IPS-NIHi11 (cell line): ENCODE measurements at places on chromosomes 6 and 20.

GRCh38 chr6:97440590-97441176 lies 157.7 kb upstream of the MMS22L start:
- peak; percentile 38 for DNase-seq

DNA sequence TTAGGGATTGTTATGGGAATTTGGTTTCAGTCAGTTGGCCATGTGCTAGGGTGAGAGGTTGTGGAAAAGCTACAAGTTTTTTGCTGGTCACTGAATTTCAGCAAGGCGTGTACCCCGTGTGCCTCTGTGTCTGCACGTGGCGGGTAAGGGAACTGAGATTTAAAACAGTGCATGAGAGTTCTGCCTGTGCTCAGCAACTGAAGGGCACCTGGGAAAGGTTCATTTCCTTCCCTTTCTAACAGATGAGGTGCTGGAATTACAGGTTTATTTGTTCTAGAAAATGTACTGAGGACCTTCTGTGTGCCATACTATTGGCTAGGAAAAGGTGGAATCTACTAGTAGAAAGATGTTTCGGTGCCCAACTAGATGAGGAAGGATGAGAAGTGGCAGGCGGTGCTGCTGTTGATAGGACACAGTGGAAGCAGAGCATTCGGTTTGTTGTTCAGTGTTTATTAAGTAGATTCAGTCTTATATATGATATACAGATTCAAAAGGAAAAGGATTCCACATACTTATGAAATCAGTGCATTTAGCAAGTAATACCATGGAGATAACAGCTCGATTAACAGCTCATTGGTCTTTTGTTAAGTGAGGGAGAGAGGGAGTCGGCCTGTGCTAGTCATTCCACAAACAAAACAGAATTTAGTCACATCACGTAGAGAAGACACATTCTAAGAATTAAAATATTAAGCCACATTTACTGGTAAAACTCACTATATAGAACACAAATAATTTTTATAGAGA lies 84.7 kb downstream of the ASXL1 start:
- DNase-seq, result no peak

DNA sequence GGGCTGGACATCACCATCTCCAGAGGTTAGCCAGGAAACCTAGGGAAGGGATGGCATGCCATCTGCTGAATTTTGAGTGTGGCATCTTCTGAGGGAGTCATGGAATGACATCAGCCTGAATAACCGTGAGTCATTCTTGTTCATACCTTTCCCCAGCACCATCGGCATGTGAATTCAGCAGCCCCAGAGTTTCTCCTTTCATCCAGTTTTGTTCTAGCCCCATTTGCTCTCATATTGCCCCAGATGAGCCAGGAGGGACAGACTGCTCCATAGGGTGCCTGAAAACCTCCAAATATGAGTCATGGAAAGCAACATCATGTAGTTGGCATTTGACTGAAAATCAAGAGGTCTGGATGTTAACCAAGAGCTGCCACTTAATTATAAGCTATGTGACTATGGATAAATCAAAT lies 219.2 kb upstream of the SGK1 start:
- DNase-seq, result peak; percentile 10

DNA sequence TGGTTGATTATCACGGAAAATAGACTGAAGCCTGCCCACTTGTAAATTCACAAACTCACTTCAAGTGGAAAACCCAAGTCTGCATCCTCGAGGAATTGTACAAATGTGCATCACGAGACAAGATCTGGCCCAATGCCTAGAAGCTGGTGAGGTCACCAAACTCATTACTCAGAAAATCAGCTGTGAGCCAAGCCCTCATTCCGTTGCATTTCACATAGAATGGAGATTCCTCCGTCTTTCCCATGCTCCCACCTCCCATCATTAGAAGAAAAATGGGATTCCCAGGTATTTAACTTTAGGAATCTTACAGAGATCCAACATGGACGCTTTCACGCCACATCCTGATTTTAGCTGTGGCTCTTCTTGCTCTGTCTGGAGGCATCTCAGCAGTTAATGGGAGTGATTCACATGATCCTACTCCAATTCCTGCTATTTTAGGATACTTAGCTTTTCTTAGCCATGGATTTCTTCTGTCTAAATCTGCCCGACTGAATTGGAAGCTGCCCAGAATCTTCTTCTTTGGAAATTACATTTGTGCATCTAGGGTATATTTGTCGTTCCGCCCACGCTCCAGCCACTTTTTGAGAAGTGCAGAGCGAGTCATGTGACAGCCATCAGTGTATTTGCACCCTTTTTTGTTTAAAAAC lies 68.7 kb upstream of the STMND1 start:
- DNase-seq, result no peak

DNA sequence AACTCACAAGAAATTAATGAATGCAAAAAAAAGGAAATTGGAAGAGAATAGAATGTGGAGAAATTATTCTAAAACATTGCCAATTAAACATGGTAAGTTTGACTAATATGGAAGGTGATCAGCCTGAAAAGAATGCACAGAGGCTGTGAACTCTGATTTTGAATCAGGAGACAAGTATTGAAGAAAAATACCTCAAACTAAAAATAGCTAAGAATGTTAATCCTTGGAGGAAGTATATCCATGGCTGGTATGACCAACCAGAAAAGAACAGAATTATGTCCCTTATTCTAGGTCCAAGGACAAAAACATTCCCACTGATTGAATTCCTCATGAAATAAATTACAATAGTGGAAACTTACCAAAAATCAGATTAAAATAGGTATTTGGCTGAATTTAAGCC lies 7.3 kb upstream of the RIMS1 start:
- DNase-seq, result no peak

- no peak for DNase-seq
Measured at GRCh38 chr6:5270093-5270680, 8.9 kb downstream of the FARS2 start.

GRCh38 chr6:44734886-44735629 lies 347.6 kb downstream of the CDC5L start:
- DNase-seq, result no peak

GRCh38 chr20:4112481-4113421 lies 97.4 kb upstream of the RNF24 start:
- no peak for DNase-seq

GRCh38 chr20:57470212-57470522 lies 54.8 kb downstream of the CTCFL start:
- DNase-seq, result no peak

GRCh38 chr6:122569230-122569771 lies 40.9 kb upstream of the PKIB start:
- DNase-seq, result no peak

DNA sequence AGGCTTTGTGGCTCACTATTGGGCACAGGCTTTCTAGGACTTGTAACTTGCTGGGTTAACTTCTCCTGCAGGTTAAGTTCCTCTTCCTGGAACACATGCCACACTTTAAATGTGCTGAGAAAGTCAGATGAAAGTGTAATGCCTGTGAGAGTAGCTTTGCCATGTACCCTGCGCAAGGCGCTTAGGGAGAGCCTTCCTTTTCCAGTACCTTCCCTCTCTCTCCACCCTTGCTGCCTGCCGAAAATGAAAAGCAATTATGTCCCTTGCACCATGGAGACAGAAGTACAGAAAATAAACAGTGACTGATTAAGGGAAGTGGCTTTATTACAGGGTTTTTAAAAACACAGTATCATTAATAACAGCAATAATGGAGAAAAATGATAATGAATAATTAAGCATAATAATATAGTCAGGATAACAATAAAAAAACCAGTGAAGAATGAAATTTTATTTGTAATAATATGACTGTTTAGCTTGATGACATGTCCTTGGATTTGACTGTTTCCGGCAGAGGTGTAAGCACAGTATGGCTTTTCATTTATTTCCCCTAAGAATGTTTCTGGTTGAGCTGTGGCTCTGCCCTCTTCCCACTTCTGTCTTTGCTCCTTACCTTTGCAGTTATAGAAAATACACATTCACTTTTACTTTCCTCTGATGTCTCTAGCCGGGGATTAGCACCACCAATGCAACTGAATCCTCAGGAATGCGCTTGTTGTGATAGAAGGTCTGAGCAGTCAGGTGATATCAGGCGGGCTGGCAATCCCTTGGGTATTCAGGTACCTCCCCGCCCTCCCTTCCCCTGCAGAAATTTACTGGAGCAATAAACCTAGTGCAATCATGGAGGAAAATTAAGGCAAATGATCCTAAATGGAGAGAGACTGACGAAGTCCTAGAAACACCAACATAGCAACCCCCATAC lies 472.3 kb upstream of the CITED2 start:
- peak; percentile 39 for DNase-seq

GRCh38 chr6:89260310-89260709 lies 43.2 kb upstream of the GABRR1 start:
- DNase-seq, result peak; percentile 32

DNA sequence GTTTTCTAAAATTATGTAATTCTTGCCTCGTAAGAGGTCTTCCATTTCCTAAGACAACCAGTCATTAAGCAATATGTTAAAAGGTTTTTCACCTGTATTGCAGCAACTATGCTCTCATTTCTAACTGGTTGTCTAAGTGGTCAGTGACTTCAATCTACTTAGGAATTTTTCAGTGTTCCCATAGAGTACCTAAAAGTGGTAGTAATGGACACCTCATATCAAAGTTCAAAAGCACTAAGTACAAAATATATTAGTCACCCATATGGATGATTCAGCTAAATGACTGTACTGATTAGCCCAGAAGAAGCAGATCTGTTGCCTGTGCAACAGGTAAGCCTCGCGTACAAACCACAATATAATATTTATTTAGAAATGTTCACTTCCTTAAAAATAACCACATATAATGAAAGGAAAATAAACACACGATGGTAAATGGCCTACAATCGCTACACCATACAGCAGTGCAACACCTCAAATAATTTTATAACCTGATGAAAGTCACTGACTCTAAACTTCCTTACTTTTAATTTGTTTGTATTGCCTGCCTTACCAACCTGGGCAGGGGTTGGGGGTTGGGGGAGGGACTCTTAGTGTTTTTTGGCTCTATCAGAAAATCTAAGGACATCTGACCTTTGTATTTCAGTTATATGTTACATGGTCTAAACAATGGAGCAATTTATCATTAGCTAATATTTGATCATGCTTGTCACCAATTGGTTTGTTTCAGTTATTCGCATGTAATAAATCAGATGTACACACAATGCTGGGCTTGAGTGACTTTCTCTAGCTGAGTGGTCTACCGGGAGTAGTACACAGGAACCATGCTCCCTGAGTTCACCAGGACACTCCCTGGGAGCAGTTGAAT lies 105.9 kb downstream of the HIVEP2 start:
- DNase-seq, result no peak

- DNase-seq, result peak; percentile 82
Measured at GRCh38 chr20:48682529-48683363, 145.1 kb downstream of the PREX1 start.

- no peak for DNase-seq
Measured at GRCh38 chr6:35489066-35489465, 7.8 kb downstream of the TEAD3 start.

DNA sequence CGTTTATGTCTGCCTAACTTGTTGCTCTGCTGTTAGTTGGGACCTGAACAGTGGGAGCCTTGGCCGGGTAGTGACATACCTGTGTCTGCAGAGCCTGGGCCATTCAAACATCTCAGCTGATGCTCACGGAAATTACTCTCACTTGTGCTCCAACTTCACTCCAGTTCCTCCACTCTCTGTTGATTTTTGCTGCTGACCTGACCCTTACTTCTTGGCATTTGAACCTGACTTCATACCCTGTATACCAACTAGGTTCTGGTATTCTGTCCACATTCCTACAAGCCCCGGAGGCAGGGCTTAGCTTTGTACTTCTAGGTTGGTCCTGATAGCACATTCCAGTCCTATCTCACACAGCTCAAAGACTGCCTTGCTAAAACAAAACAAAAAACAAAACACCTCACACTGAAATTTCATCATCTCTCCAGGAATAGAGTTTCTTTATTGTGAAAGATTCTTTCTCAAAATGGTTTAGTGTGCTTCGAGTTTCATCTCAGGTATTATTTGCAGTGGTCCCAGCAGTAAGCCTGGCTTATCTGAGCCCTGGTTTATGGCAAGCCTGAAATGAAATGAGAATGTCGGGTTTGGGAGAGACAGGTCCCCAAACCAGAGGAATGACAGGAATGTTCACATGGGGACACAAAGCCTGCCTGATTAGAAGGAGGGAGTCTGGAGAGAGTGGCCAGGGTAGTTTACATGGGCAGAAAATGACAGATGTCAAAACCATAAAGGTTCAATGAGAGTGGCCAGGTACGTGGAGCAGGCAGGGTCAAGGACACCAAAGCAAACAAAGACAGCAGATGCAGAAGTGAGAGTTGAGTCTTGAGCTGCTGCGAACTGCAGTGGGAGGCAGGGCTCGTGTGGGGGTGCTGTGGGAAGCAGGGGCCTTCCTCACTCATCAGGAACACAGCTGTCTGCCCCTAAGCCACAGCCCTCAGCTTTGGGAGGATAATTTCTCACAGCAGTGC lies 174.2 kb upstream of the HDAC2 start:
- no peak for DNase-seq

GRCh38 chr6:152121910-152122309 lies 314.4 kb downstream of the ESR1 start:
- DNase-seq, result no peak

GRCh38 chr6:3175715-3176402 lies 18.5 kb upstream of the TUBB2A start:
- DNase-seq, result no peak

DNA sequence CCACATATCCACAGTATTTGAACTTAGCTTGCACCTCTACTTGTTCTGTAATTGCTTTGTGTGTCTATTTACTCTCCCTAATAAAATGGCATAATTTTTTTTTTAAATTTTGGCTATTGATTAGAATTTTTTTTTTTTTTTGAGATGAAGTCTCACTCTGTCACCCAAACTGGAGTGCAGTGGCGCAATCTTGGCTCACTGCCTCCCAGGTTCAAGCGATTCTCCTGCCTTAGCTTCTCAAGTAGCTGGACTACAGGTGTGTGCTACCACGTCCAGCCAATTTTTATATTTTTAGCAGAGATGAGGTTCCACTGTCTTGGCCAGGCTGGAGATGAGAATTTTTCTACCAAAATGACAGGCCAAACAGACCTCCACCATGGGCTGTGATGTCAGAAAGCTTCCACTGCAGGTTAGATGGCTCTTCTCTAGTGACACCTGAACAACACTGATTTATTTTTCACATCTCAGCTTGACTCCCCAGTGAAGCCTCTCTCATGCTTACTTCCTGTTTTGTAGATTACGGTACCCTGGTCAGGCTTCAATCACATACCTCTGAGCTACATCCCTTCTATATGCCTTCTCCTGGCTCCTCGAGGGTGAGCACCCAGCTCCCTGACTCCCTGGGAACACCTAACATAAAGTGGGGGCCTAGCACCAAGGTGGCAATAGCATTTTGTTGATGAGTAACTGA lies 112.8 kb downstream of the ARHGAP18 start:
- DNase-seq, result no peak

- DNase-seq, result no peak
Measured at GRCh38 chr6:149445095-149445466, 39.7 kb downstream of the ZC3H12D start.
